ENCODE measurements at places on chromosomes 6 and 20.

DNA sequence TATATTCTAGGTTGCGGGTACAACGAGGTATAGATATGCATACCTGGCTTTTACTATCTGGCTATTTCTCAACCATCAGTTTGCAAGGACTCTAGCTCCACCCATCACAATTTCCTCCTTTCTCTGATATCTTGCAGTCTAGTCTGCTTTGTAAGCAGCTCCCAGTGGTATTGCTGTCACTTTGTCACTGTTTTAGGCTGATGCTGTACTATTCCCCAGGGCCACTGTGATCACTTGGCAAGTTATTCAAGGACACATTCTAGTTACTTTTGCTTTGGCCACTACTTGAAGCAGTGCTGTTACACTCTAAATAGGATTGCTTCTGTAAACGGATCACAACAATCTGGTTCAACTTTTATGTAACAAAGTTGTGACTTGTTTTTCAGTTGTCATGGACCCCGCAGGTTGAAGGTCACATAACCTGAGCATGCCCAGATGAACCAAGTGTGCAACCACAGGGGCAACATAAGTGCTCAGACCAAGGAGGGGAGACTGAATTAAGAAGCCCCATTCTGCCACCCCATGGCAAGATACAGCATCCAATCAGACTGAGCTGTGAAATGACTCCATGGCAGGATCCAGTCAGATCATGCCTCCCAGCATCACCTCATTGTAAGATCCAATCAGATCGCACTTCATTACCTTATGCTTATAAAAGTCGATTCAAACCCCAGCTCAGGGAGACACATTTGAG lies 588.4 kb upstream of the CITED2 start:
- no peak for DNase-seq

DNA sequence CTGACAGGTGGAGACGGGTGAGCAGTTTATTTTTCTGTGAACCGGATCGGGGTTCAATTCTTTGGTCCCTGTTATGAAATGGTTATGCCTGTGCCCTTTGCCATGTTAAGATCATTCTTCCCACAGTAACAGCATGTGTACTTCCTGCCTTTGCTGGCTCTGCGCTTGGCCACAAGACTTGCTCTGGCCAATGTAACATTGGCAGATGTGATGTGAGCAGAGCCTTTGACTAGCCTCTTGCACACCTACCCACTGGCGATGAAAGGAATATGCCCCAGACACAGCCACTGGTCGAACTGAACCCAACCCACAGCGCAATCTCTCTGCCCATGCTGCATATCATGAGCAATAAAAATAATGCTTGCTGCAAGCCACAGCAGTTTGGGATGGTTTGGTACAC lies 31.9 kb downstream of the JAG1 start:
- DNase-seq = no peak

- DNase-seq = no peak
Measured at GRCh38 chr6:14118091-14118439, 493 bp downstream of the CD83 start.

DNA sequence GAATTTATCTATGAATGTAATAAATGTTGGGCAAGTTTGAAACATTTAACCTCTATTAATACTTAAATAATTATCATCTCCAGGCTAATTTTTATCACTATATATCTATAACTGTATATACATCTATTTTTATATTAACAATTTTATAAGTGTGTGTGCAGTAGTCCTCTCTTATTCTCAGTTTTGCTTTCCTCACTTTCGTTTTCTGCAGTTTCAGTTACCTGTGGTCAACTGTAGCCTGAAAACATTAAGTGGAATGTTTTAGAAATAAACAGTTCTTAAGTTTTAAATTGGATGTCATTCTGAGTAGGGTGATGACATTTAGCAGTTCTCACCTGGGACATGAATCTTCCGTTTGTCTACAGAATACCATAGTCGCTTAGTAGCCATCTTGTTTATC lies 379.4 kb upstream of the MAN1A1 start:
- DNase-seq = no peak

GRCh38 chr6:70864401-70864800 lies 92.5 kb downstream of the B3GAT2 start:
- no peak for DNase-seq

DNA sequence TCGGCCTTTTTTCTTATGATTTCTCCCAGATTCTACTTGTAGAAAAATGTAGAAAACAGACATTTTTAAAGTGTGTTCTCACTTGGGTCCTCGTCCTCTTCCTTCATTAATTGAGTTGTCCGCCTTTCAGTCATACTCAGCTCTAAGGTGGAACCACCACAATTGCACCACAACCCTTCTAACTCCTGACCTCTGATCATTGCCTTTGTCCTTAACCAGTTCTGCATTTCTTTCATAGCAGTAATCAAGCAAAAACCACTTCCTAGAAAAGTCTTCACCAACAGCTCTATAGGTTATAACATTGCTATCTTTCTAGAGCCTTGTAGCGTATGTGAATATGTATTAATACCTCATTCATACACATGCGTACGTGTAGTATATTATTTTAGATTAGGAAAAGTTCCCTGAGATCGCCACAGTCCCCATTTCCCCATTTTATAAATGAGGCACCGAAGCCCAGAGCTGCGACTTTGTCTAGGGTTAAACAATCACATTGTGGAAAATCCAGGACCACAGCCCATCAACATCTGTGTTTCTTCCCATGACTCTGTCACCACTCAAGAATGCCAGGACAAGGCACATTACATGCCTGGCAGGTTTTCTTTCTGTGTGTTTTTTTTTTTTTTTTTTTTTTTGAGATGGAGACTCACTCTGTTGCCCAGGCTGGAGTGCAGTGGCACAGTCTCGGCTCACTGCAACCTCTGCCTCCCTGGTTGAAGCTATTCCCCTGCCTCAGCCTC lies 175.5 kb downstream of the BTBD3 start:
- no peak for DNase-seq

GRCh38 chr6:48996461-48997119 lies 466.5 kb downstream of the MMUT start:
- no peak for DNase-seq

DNA sequence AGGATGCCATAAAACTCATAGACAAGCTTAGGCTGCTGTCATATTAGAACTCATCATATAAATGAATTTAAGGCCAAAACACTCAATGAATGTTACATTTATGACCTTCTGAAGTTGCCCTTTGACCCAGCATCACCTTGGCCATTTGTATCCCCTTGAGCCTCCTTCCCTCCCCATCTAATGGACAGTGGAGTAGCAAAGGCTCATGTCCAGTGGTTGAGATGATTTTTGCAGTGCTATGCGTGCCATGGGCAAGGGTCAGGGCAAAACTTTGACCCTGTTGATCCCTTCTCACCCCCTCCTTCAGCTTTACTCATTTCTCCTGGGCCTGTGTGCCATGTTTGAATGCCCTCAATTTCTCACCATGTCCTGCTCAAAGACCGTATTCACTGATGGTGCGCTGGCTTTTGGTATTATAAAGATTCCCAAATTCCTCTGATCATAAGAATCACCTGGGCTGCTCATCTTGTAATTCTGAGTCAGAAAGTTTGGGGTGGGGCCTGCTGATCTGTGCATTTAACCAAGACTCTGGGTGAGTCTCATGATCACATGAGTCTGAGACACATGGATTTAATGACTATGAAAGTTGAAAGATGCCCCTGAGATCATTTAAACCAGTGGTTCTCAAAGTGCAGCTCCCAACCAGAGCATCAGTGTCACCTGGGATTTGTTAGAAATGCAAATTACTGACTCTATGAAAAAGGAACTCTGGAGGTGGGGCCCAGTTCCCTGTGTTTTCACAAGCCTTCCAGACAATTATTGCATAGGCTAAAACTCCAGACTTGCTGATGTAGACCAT lies 57.5 kb upstream of the IL20RA start:
- no peak for DNase-seq

DNA sequence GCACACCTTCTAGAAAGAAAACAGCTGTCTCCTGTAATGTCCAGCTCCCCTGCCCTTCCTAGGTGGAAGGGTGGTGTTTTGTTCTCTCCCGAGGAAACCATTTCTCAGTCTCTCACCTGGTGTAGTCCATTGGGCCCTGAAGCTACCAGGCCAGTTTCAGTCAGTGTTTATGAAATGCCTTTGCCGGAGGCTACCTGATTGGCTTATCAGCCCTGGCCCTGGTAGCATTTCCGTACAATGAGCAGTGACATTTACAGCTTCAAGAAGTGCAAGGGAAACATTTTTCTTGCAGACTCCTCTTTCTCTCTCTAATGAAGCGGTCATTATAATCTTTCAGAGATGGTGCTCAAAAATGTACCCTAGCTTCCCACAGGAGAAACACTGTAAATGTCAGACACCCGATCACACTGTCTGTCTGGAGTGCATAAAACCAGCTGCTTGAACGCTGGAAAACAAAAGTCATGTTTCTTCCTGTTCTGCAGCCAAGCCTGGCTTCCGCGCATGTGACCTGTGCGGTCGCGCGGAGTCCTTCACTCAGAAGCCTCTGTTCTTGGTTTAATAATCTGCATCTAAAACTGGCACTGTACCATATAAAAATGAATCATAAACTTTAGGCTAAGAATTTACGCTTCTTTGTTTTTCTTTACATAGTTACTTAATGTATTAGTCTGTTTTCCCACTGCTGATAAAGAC lies 28.4 kb upstream of the SAYSD1 start:
- no peak for DNase-seq
